ENCODE measurements at places on chromosomes 12 and 14. TPM values are rescaled to one million over a fixed set of nuclear protein-coding genes. Genes with fewer than 3 reads are reported as not detected.

- no peak overlapping the region for H3K4me3 ChIP-seq
- no peaks in the 10 kb centered on the region for H3K27me3 ChIP-seq
- H3K4me1 ChIP-seq = no peaks in the 10 kb centered on the region
Observed at GRCh38 chr14:95061317-95062093, 95.8 kb downstream of the DICER1 start.

- H3K36me3 ChIP-seq = peaks cover 5% of the 10 kb centered on the region
- no peak overlapping the region for H3K4me3 ChIP-seq
- peaks cover 21% of the 10 kb centered on the region for H3K4me1 ChIP-seq
Observed at GRCh38 chr12:65603438-65604351, 220.6 kb upstream of the HMGA2 start.

DNA sequence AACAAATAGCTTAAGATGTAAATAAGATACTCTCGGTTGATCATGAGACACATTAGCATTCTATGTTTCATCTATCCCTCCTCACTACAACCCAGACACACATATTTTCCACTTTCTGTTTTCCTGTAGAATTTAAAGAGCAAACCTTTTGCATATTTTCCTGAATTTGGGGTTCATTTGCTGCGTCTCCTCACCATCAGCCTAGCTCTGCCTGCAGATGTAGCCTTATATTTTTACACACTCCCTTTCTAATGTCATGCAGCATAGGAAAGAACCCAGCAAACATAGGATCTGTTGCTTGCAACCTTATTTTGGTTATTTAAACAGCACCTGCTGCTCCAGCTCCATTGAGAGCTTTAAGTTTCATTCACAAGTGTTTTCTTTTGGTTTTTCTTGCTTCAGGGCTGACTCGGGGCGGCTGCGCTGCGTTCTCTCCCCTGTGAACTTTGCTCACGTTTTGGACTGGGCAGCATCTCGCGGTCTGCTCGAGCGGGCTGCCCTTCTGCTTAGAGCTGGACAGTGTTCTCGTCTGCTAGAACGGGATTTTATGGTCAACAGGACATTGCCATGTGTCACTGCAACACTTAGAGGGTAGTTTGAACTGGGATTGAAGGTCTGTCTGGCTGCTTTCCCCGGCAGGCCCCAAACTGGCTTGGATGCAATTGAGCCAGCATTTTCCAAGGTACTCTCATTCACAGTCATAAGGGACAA is 57.8 kb upstream of the VRK1 start:
- H3K27ac ChIP-seq = peak overlapping the region; percentile 87
- peaks cover 3% of the 10 kb centered on the region for H3K27me3 ChIP-seq
- DNase-seq = no peak

DNA sequence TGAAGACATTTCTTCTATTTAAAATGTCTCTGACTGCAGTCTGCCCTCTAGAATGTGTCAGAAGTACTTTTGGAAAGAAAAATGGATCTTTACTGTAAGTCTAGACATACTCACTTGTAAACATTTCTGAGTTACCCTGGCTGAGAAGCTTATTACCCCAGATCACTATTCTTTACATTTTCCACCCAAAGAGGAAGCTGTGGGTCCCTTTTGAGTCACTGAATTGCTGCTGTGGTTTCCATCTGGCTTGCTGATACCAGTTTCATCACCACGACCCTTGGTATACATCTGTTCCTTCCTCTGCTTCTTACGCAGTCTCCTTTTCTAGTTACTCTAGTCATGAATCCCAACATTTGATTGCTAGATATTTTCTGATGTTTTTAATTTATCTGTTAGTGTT is 20.2 kb upstream of the CLEC4D start:
- no peak overlapping the region for H3K4me3 ChIP-seq
- no peaks in the 10 kb centered on the region for H3K27me3 ChIP-seq
- no peak overlapping the region for H3K27ac ChIP-seq
- DNase-seq = no peak

DNA sequence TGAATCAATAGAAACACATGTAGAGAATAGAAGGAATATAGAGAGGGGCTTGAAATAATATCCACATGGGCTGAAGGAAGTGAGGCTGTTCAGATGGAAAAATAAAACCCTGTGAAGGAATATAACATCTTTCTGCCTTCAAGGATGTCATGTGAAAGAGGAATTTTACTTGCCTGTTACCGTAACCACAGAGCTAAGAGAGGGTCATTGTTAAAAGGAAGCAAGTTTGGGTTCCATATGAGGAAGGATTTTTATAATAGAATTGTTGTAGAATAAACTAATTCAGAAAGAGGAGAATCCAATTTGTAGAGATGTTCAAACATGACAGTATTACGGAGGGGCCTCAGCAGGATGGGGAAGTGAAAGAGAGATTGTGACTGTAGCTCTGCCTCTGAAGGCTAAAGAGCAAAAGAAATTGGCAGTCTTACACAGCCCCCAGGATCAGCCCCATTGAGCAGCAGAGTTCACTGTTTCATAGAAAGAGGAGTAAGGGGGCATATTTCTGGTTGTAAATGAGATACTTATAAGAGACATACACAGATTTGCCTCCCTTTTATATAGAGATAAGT is 41.8 kb upstream of the PTPRR start:
- no peak for DNase-seq
- H3K27me3 ChIP-seq = no peaks in the 10 kb centered on the region
- H3K4me3 ChIP-seq = no peak overlapping the region
- no peaks in the 10 kb centered on the region for H3K36me3 ChIP-seq
- H3K4me1 ChIP-seq = peaks cover 4% of the 10 kb centered on the region

- no peaks in the 10 kb centered on the region for H3K36me3 ChIP-seq
- no peak for DNase-seq
- no peak overlapping the region for H3K4me3 ChIP-seq
- H3K27ac ChIP-seq = no peak overlapping the region
Observed at GRCh38 chr12:24494401-24494800, 454.5 kb downstream of the BCAT1 start.

DNA sequence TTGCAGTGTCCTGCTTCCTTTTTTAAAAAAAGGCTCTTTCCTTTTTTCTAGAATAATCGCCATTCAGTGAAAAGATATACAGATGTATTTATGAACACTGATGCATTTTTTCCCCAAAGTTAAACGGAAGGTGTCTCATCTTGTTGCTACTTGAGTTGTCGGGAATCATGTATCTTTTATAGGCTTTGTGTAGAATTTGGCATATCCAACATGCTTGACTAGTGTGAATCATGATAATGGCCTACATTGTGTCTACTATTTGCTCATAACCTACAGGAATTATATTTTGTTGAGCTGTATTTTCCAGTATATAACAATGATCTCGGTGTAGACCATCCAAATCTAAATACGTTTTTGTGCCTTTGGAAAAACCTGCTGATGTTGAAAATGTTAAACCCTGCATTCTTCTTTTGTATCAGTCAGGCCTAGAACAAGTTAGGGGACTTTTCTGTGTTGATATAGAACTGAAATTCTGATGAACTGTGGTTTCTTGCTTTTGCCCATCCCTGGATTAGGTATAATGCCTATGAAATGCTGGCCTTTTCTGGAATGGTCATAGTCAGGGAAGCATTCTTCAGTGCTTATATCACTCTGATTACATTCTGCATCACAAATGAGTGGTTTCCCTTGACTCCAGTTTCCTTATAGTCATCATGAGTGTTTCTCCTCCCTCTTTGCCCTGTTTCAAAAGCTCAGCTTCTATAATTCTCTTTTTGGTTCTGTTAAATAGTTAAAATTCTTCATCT is 10.8 kb downstream of the BMAL2 start:
- H3K27me3 ChIP-seq = no peaks in the 10 kb centered on the region
- peaks cover 51% of the 10 kb centered on the region for H3K4me1 ChIP-seq

DNA sequence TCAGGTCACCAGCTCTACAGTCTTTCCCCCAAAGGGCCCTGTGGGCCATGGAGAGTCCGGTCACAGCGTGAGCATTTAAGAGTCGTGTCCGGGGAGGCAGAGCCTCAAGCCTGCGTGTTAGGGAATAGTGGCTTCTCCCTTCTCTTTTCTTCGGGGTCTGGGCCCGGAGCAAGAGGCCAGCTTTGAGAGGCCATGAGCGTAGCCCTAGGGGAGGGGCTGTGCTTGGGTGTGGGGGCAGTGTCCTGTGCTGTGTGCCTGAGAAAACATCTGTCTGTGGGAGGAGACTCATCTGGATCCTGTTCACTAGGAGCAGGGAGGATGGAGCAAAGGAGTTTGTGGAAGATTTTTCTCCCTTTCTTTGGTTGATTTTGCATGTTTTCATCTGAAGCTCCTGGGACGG is 5.3 kb downstream of the LRP1-AS start:
- peaks cover 72% of the 10 kb centered on the region for H3K36me3 ChIP-seq
- H3K4me3 ChIP-seq = no peak overlapping the region
- H3K27ac ChIP-seq = no peak overlapping the region
- H3K4me1 ChIP-seq = peaks cover under 1% of the 10 kb centered on the region
- no peak for DNase-seq
- no peaks in the 10 kb centered on the region for H3K27me3 ChIP-seq

GRCh38 chr14:99564926-99565259 is 39.1 kb downstream of the CCDC85C start:
- no peak for DNase-seq
- H3K4me1 ChIP-seq = peaks cover 66% of the 10 kb centered on the region
- H3K4me3 ChIP-seq = no peak overlapping the region
- H3K36me3 ChIP-seq = no peaks in the 10 kb centered on the region
- H3K27me3 ChIP-seq = no peaks in the 10 kb centered on the region

- peaks cover 51% of the 10 kb centered on the region for H3K4me1 ChIP-seq
- no peaks in the 10 kb centered on the region for H3K27me3 ChIP-seq
- H3K36me3 ChIP-seq = peaks cover 3% of the 10 kb centered on the region
- no peak overlapping the region for H3K4me3 ChIP-seq
Observed at GRCh38 chr14:104686624-104687517, 2.5 kb upstream of the INF2 start.

- H3K27me3 ChIP-seq = no peaks in the 10 kb centered on the region
- no peaks in the 10 kb centered on the region for H3K36me3 ChIP-seq
- H3K4me3 ChIP-seq = no peak overlapping the region
Observed at GRCh38 chr14:44846232-44846824, 115.4 kb downstream of the KLHL28 start.

DNA sequence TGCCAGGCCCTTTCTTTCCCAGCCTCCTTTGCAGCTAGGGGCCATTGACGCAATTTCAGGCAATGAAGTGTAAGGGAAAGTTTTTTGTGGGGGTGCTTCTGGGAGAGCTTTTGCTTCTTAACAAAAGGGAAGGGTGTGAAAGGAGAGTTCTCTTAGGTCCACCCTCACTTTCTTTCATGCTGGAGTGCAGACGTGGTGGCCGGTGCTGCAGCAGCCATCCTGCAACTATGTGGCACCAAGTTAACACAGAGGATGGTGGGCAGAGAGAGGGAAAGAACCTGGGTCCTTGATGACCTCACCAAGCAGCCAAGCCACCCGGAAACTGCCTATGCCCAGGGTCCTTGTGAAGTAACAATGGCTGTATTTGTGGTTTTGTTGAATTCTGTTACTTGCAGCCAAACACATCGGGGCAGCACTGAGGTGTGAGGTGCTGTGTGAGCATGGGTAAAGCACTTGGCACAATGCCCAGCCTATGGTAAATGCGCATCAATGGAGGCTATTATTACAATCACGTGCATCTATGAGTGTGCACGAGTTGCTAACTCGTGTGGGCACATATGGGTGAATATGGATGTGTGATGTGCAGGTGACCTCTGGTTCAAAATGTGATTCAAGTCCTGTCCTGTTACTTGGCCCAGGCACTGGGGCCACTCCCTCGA is 122.6 kb downstream of the CALM1 start:
- H3K27ac ChIP-seq = no peak overlapping the region
- no peak for DNase-seq
- H3K4me1 ChIP-seq = peaks cover 13% of the 10 kb centered on the region
- no peaks in the 10 kb centered on the region for H3K36me3 ChIP-seq
- H3K4me3 ChIP-seq = no peak overlapping the region
- no peaks in the 10 kb centered on the region for H3K27me3 ChIP-seq

DNA sequence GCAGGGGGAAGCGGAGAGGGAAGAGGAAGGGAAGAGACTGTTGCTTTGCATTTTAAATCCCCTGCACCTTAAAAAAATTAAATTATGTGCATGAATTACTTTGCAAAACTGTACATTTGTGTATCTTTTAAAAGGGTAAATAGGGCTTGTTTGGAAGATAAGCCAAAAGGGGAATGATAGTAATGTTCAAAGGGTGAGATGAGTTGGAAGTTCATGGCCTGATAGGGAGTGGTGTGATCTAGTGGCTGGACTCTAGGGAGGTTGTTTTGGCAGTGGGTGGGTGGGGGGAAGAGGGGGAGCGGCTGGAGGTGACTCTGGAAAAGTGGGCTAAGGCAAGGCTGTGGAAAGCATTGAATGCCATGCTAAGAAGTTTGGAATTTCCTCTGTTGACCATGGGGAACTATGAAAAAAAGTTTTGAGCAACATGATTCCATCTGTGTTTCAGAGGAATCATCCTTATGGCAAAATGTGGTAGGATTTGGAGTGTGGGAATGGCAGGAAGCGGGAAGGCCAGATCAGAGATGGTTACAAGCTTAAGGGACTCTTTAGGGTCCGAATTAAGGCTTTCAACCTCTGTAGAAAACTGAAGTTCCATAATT is 25.5 kb upstream of the EMP1 start:
- no peaks in the 10 kb centered on the region for H3K36me3 ChIP-seq
- no peak overlapping the region for H3K27ac ChIP-seq

GRCh38 chr14:54083549-54084239 is 127.1 kb upstream of the BMP4 start:
- no peaks in the 10 kb centered on the region for H3K36me3 ChIP-seq
- H3K4me1 ChIP-seq = peaks cover 24% of the 10 kb centered on the region
- no peak overlapping the region for H3K4me3 ChIP-seq
- H3K27ac ChIP-seq = no peak overlapping the region
- no peaks in the 10 kb centered on the region for H3K27me3 ChIP-seq
- no peak for DNase-seq

DNA sequence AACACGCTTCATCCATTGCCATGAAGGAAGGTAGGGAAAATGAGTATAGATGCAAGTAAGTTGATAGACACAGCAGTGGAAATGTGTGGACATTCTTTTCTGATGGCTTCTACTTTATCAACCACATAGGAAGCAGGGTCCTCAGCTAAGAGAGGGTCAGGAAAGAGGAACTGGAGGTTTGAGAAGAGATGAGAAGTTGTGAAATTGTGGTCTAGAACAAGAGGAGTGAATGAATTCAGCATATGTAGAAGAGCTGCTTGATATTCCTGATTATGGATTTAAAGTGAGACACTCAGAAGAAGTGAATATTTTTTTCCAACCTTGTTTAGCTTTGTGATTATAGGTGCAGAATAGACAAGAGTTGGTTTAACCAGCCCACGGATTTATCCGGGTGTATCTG is 128.5 kb downstream of the SLC15A5 start:
- H3K4me1 ChIP-seq = no peaks in the 10 kb centered on the region
- no peak overlapping the region for H3K4me3 ChIP-seq
- DNase-seq = no peak
- H3K27ac ChIP-seq = no peak overlapping the region

DNA sequence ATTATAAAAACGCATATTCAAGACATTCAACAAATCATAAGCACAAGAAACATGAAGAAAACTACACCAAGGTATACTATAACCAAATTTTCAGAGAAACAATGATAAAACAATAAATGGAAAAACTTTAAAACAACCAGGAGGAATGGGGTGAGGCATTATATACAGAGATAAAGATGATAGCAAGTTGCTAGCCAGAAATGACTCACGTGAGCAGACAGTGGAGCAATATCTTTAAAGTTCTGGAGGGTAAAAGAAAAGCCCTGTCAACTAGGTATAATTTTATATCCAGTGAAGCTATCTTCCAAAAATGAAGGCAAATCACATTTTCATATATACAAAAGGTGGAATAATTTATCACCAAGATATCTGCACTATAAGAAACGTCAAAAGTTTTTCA is 97.8 kb upstream of the PCED1B start:
- H3K27me3 ChIP-seq = no peaks in the 10 kb centered on the region
- no peak overlapping the region for H3K27ac ChIP-seq
- H3K36me3 ChIP-seq = no peaks in the 10 kb centered on the region
- DNase-seq = no peak
- peaks cover 7% of the 10 kb centered on the region for H3K4me1 ChIP-seq

The TDRD9 gene
- total RNA-seq = 0.17 TPM

The PPP2R5C gene
- total RNA-seq = 99.9 TPM

The DIO3 gene
- total RNA-seq = 0.64 TPM

The ARHGEF40 gene
- total RNA-seq = 58.8 TPM
